ENCODE measurements at places on chromosomes 1 and 21. TPM values are rescaled to one million over a fixed set of nuclear protein-coding genes. Genes with fewer than 3 reads are reported as not detected.

The GPR3 gene
- 2.8 TPM for total RNA-seq

The CHAF1B gene
- total RNA-seq: 4.2 TPM

The CNR2 gene
- total RNA-seq: not detected

The ADCY10 gene
- total RNA-seq: 1.2 TPM

The MYOG gene
- 22.8 TPM for total RNA-seq

The TRIM67 gene
- total RNA-seq: not detected

The COL6A1 gene
- 1,740 TPM for total RNA-seq

The DNAH14 gene
- total RNA-seq: 11.5 TPM

The PLA2G4A gene
- 5.9 TPM for total RNA-seq

The SPRR2F gene
- not detected for total RNA-seq

The SYNC gene
- total RNA-seq: 2.4 TPM

All from epithelial cell of alveolus of lung (primary cell).